ENCODE measurements at places on chromosomes 12 and 14.

- no peak for DNase-seq
These were observed 3.5 kb downstream of the KICS2 start for GRCh38 chr12:64218597-64218996.

GRCh38 chr12:58081488-58081887 lies 140.1 kb downstream of the ATP23 start:
- DNase-seq, result no peak

DNA sequence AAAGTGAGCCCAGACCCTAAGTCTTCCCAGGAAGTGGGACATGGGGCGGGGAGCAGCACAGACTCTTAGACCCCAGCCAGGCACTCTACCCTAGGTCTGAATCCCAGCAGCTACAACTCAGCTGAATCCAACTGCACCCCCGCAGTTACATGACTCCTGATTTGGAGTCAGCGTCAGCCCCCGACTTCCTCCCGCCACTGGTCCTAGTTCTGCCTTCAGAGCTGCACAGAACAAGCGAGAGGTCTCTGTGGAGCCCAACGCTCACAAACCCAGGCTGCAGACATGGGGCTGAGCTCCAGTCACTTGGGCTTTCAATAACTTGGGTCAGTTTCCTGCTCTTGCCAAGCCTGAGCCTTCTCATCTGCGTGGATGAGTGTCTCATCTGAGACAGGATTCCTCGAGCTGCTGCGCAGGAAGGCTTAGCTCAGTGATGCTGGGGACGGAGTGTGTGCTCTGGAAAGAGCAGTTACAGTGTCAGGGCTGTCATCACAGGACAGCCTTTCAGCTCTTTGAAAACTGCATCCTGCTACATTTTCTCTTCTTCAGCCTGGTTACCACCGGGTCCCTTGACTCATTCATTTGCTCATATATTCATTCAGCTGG lies 30.6 kb upstream of the NXPH4 start:
- no peak for DNase-seq

- peak; percentile 70 for DNase-seq
These were observed 36.7 kb downstream of the TMBIM6 start for GRCh38 chr12:49777800-49778748.

DNA sequence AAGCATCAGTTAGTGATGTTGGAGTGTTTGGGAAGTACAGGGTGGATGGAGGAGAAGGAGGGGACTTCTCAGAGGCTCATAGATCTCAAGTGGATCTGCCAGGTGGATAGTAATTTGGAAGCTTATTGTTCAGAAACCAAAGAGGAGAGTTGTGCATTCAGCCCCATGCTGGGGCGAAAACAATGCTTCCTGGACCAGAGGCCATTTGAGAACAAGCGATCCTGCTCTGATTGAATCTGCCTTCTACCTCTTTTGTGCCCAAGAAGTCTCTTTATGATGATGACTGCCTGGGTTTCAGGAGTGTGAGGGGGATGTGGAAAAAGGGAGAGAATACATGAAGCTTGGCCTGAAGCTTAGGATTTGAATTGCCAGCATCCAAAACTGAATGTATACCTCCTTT lies 110.8 kb upstream of the SRRM4 start:
- DNase-seq, result no peak

GRCh38 chr12:14591719-14592118 lies 24.0 kb upstream of the PLBD1 start:
- DNase-seq, result no peak

DNA sequence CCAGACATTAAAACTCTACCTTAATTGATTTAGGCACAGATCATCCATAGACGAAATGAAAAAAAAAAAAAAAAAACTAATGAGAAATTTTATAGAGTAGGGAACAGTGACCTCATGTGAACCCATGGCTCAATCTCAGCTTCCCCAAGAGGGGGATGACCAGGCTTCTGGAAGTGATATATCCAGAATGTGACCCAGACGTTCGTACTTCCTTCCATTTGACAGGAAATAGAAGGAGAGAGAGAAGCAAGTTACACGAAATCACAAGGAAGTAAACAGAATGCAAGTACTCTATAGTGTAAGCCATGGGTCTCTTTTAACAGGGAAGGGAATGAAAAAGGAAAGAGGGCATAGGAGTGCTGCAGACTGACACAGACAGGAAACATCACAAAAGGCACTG lies 10.1 kb downstream of the FOXN3 start:
- DNase-seq, result no peak

- no peak for DNase-seq
These were observed 120.5 kb downstream of the DENND5B start for GRCh38 chr12:31470459-31470858.
